ENCODE measurements at places on chromosomes 13 and 19.

GRCh38 chr13:48693998-48694397 is 40.3 kb downstream of the CYSLTR2 start:
- DNase-seq: no peak

DNA sequence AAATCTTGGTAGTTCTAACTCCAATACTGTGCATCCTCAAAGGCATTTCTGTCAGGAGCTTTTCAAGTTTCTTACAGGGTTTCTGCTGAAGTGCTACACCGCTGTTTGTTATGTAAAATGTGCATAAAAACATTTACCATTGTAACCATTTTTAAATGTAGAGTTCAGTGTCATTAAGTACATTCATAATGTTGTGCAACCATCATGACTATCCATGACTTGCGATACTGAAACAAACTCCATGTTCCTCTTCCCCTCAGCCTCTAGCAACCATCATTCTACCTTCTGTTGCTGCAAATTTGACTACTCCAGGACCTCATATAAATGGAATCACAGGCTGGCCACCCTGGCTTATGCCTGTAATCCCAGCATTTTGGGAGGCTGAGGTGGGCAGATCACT is 14.4 kb upstream of the SLC25A42 start:
- no peak for DNase-seq

DNA sequence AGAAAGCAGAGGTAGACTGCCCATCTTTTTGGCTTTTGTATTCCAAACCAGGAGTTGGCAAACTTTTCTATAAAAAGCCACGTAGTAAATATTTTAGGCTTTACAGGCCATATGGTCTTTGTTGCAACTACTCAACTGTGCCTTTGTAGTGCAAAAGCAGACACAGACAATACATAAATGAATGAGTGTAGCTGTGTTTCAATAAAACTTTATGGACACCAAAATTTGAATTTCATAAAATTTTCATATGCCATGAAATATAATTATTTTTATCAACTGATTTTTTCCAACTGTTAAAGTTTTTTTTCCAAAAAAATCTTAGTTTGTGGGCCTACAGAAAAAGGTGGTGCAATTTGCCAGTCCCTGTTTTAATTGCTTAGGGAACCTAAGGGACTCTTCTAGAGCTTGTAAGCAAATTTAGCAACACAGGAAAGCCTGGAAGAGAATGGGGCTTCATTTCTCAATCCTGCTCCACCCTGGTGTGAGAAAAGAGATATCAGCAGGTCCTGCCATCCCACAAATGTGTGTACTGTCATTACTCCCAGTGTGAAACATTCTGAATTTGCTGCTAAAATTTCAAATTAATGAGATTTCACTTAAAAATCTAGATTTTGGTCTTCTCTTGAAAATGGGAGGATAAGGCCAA is 194.2 kb downstream of the RGCC start:
- no peak for DNase-seq

GRCh38 chr13:71278512-71278911 is 588.5 kb downstream of the DACH1 start:
- no peak for DNase-seq

- no peak for DNase-seq
Measured at GRCh38 chr13:33272531-33273124, 12.9 kb downstream of the STARD13 start.

DNA sequence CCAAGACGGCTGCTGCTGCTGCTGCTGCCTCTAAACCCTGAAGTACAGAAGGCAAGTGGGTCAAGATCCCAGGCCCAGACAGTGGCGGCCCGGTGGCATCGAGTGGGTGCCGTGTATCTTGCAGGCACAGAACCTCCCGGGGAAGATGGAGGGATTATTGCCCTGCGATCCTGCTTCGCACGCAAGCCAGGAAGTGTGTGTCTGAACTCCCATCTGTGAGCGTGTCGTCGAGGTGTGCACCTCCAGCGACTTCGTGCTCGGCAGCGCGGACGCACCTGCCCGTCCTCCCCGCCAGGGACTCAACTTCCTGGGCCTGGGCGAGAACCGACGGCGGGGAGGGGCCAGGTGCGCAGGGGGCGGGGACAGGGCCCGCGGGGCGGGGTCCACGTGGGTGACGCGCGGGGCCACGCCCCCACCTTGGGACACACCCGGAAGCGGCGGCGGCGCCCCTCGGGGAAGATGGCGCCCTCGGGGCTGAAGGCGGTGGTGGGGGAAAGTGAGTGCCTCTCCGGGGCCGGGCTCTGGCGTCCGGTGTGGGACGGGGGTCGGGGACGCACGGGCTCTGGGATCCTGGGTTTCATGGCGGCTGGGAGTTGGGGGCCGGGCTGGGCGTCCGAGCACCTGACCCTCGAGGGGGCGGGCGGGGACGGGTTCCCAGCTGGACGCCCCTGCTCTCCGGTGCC is at the start of gene STXBP2:
STXBP2 (plus strand) TSS at position 420 of the 683 bp plus-strand sequence; CDS start at position 460, 40 bp downstream.
- peak; percentile 85 for DNase-seq

DNA sequence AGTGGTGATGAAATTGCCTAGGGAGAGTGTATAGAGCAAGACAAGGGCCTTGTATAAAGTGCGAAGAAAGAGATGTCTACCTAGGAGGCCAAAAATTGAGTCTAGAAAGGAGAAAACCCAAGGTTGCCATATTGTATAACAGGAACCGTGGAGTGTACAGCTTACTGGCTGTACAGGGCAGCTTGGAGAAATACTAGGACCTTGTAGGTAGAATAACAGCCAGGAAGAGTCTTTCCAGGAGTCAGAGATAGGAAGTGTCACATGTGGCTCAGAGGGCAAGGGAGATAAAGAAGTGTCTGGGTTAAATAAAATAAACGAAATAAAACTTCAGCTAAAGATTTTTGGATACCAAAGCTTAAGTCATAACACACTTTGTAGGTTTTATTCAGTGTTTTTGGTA is 12.4 kb downstream of the CDK8 start:
- DNase-seq: no peak
